ENCODE measurements at places on chromosomes 4 and X. TPM values are rescaled to one million over a fixed set of nuclear protein-coding genes. Genes with fewer than 3 reads are reported as not detected.

Gene FAM47B
- total RNA-seq: not detected

Gene OPHN1
- total RNA-seq: 28.1 TPM

Gene TMEM129
- total RNA-seq: 50.5 TPM

Gene SH3D19
- 34.6 TPM for total RNA-seq

Gene DGKK
- not detected for total RNA-seq

Gene AIMP1
- 22.4 TPM for total RNA-seq

Gene KLB
- not detected for total RNA-seq

Gene REELD1
- not detected for total RNA-seq

Gene FRAS1
- 26.5 TPM for total RNA-seq

Gene DRD5
- total RNA-seq: 2.4 TPM

Gene GLRA3
- 32.5 TPM for total RNA-seq

Gene TNIP3
- 0.33 TPM for total RNA-seq

Gene QRFPR
- 3.2 TPM for total RNA-seq

Gene C4orf51
- total RNA-seq: not detected

All from dorsolateral prefrontal cortex (tissue), 122 donors.